ENCODE measurements at places on chromosomes 5 and 9.

DNA sequence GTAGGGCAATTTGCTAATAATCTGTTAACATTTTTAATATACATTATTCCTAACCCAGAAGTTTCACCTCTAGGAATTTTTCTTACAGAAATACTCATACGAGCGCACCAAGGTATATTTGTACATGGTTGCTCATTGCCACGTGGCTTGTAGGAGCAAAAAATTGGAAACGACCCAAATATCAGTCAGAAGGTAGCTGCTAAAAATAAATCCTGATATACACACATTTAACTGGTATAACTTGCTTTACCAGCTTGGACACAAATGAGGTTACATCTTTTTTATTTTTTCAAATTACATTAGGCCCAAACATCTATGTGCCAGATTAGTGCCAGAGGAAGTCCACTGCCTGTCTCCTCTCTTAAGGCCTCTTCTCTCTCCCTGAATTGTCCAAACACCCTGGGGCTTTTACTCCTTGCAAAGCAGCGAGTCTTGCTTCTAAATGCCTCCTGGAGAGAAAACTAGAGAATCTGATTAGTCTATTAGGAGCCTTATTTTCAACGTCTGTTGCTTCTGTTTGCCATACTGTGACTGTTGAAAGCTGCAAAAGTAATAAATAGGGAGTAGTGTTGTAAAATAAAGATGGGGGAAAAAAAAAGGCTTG, 92.0 kb upstream of the SSBP2 start:
- no peak for DNase-seq

- no peak for DNase-seq
These were observed 9.3 kb downstream of the TTC23L start for GRCh38 chr5:34848230-34848629.

GRCh38 chr9:32360983-32361673, 23.3 kb upstream of the ACO1 start:
- DNase-seq = no peak

DNA sequence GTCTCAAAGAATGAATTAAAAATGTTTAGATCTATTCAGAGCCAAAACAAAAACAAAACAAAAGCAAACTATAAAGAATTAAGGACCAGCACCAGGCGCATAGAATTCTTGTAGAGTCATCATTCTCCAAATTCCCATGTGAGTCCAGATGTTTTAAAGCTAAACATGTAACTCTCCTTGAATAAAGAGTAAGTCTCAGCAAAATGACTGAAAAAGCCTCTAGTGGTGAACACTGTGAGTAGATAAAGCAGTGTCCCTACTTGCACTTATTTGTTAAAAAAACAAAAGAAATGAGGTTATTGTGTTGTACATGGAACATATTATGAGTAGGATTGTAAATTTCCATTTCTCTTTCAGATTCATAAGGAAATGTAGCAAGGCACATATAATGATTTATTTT, 44.0 kb downstream of the NNT start:
- peak; percentile 5 for DNase-seq

- no peak for DNase-seq
These were observed 6.0 kb downstream of the STRBP start for GRCh38 chr9:123262338-123262737.

All from inflammatory macrophage treated with lipopolysaccharide for 4 hours (primary cell).